ENCODE measurements at places on chromosomes 1 and 21.

DNA sequence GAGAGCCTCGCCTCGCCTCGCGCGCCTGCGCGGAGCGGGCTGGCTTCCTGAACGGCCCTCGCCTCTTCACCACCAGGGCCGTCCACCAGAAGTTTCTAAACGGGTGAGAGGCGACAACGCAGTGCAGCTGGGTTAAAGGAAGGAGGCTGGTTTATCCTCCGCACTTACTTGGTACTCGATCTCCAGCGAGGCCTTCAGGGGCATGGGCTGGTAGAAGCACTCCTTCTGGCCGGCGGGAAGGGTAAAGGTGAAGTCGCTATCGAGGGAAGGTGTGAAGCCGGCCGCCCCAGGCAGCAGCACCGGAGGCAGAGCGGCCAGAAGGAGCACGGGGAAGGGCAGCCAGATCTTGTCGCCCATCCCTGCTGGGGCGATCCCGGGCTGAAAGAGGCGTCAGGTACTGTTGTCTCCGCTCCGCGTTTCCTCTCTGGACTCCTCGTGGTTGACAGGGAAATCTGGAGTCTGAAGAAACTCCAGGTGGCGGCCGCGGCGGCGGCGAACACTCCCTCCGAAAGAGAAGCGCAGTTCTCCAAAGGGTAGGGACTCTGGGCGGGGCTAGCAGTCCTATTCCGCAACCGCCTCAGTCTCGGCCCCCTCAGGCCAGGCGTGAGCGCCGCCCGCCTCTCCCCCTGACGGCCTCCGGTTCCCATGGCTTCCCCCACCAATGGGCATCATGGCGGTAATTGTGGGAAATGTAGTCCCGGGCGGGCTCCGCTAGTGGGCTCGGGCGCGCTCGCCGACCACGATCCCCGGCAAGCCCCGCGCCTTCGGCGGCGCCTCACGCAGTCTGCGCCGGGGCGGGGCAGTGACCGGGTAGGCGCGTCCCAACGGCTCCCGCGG lies at the start of gene TMED5:
Gene TMED5 (minus strand): TSS at position 528 of the 837 bp plus-strand sequence. CDS start 171 bp downstream, at position 357.
- peak; percentile 96 for DNase-seq

- DNase-seq, result peak; percentile 99
Observed at GRCh38 chr1:160837558-160838205, 25.0 kb downstream of the CD244 start.

- DNase-seq, result no peak
Observed at GRCh38 chr1:214665606-214666110, 62.7 kb downstream of the CENPF start.

DNA sequence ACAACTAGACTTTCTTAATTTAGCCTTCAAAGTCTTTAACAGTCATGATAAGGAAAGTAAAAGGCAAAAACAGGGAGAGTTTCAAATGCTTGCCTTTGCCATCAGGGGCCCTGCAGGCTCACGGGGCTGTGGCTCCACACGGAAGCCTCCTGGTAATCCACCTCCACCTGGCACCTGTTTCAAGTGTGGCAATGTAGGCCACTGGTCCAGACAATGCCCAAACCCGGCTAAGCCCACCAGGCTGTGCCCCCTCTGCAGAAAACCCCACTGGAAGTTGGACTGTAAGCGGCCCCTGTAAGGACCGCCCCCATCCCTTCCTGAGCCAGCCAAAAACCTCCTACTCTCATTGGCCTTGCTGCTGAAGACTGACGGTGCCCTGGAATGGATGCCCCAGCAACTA lies 32.5 kb downstream of the VN1R5 start:
- no peak for DNase-seq

DNA sequence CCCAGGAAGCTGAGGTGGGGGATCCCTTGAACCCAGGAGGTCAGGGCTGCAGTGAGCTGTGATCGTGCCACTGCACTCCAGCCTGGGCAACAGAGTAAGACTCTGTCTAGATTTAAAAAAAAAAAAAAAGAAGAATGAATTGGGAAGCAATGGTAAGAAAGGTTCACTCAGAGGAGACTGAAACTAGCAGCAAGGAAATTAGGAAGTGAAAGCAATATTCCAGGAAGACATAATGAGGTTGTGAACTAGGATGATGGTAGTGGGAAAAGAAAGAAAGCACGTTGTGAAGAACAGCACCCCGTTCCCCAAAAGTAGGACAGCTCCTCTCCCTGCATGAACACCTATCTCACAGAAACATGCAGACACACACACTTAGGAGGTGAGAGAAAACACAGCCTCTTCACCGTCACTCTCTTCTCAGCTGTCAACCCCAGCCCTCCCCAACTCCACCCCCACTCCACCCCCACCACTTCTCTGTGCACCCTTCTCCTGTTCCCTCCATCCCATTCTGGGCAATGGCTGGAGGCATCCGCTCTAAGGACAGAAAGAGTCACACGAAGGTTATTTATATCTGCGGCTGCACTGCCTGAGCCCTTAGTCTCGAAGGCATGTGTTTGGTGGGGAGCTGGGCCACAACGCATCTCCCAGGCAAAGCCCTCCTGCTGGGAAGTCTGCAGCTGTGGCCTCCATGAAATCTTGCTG lies 101.8 kb upstream of the LPGAT1 start:
- no peak for DNase-seq

DNA sequence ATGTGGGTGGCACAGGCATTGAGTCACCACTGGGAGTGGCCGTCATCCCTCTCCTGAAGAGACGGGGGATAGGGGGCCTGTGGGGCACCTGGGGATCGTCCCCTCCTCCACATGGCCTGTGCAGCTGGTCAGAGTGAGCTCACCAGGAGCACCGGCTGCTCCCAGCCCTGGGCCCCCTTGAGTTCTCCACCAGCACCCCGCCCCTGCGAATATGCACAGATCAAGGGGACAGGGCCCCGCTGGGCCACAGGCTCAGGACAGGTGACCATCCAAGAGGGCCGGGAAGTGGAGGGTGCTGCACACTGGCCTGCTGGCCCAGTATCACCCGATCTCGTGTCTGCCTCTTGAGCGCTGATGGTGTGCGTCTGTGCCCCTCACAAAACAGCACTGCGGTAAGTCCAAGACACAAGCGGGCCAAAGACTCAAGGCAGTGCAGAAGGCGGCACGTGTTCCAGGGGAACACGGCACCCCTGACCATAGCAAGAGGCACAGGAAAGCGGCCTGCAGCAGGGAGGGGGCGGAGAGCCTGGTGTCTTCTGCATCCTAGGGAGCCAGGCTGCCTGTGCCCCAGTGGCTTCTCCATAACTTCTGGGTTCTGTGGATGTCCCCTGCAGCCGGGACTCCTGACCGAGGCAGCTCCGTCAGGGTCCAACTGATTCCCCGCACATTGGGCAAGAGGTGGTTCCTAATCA lies 18.1 kb upstream of the TSPEAR start:
- no peak for DNase-seq

- no peak for DNase-seq
Observed at GRCh38 chr1:45640293-45640692, 16.4 kb upstream of the CCDC17 start.

DNA sequence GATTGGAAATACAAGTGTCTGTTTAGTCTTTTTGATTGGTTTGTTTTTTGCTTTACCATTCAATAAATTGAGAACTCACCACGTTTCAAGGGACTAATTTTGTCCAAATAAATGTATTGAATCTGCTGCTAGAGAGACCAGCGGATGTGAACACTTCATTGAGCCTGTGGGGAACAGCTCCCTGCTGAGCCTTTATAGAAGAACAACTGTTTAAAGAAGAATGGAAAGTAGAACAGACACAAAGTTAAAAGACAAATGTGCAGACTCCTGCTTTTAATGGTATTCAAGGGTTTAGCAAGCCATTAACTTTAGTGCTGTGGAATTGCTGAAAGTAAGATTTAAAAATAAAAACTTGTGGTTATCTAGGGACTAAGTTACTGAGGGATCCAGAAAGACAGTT lies 817.7 kb upstream of the B3GALT2 start:
- DNase-seq, result no peak

DNA sequence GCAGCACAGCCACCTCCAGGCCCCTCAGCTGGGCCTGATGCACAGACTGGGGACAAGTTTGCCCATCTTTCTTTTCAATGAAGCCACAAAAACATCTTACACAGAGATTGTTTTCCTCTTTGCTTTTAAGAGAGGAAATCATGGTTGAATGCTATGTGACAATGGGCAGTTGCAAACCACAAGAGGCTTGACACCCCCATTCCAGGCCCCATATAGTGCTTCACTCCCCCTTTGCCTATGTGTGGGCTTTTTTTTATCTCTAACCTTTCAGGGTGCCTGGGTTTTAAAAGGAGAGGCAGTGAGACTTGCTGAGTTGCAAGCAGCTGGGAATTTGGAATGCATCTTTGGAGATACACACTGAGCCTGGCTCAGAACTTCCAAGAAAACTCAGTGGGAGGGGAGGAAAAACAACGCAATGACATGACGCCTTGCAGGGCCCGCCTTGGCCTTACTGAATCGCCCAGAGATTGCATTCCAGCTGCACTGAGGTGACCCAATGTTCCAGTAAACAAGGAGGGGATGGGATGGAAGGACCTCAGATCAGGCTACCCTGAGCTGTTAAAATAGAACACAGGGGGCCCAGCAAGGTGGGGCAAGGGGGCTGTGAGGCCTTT lies 145.2 kb upstream of the ZNF648 start:
- peak; percentile 19 for DNase-seq

- peak; percentile 91 for DNase-seq
Observed at GRCh38 chr21:45140346-45140940, 66.1 kb downstream of the ADARB1 start.
